ENCODE measurements at places on chromosomes 13 and 19.

DNA sequence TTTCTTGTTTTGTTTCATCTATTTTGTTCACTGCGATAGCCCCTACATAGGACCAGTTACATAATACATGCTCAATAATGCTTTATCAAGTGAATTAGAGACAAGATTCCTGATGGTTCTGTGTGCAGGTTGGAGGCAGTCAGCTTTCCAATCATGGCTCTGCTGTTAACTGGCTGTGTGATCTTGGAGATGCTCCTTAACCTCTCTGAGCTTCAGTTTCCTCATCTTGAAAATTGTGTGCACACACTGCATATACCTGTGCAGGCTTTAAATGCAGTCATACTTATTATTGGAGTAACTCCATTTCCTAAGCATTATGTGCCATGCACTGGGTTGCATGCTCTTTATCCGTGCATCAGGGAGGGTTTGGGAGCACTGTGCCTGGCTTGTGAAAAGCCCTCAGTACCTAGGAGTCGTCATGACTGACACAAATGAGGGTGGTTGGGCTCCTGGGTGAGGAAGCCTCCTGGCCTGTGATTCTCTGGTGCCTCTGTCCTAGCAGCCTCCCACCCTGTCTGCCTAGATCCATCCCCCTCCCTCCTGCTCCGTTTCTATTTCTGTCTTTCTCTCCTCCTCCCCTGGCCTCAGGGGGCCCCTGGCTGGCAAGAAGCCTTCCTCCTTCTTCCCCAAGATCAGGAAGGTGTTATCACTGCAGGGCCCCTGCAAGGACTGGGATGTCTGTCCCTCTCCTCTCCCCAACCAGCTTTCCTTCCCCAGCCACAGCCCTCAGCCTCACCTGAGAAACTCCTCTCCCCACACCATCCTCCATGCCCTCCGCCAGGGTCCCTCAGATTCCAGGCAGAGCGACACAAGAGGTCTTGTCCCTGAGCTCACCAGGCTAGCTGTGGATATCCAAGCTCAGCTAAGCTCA is 8.7 kb downstream of the IFNL1 start:
- DNase-seq: no peak

DNA sequence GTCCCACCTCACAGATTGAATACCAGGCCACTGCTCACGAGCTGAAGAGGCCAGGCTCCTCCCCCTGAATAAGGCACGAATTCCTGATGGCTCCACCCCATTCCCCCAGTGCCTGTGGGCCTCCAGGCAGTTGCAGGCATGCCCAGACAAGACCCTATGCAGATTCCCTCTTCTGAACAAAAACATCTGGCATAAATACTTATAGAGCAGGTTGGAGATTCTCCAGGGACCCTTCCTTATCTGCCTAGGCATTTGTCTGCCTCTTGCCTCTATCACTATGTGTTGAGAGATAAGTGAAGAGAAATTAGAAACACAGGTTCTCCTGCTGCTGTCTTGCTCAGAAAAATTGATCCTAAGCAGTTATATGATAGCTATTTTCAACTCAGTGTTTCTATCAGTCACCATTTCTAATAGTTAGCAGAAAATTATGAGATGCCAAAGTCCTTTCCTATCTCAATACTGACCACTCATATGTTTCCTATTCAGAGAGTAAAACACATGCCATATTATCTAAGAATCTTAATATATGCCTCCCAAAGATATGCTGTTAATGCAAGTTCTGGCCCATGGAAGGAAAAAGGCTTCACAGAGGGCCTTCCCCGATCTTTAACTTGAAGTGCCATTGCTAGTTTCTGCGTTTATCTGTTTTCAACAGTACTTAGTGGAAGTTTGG is 364.0 kb downstream of the KCTD12 start:
- no peak for DNase-seq

DNA sequence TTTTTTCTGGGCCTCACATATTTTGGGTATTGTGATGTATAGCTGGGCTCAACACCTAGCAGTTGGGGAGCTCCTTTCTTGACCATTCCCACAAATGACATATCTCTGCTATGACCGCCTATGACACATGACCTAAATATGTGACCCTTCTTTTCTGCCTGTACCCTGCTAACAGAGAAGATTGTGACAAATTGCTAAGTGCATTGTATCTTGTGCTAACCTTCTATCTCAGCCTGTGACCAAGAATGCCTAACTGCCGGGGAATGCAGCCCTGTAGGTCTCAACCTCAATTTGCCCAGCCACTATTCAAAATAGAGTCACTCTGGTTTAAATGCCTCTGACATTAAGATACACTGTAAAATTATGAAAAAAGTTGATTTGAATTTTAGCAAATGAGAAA is 6.8 kb upstream of the ZNF429 start:
- DNase-seq: no peak

DNA sequence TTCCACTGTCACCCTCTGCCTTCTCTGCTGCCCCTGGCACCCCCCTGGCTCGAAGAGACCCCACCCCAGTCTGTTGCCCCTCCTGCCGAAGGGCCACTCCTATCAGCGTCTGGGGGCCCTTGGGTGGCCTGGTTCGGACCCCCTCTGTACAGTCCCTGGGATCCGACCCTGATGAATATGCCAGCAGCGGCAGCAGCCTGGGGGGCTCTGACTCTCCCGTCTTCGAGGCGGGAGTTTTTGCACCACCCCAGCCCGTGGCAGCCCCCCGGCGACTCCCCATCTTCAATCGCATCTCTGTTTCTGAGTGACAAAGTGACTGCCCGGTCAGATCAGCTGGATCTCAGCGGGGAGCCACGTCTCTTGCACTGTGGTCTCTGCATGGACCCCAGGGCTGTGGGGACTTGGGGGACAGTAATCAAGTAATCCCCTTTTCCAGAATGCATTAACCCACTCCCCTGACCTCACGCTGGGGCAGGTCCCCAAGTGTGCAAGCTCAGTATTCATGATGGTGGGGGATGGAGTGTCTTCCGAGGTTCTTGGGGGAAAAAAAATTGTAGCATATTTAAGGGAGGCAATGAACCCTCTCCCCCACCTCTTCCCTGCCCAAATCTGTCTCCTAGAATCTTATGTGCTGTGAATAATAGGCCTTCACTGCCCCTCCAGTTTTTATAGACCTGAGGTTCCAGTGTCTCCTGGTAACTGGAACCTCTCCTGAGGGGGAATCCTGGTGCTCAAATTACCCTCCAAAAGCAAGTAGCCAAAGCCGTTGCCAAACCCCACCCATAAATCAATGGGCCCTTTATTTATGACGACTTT is 2.0 kb downstream of the ZFP36 start:
- DNase-seq: no peak

Measured in pons (tissue), 1 donor.